ENCODE measurements at places on chromosomes 2 and 18.
A peak's percentile ranks its signal among the peaks of the same experiment; 100 is the strongest.

- no peak for DNase-seq
Measured at GRCh38 chr2:3627500-3628100, 30.4 kb upstream of the ALLC start.

- DNase-seq, result no peak
Measured at GRCh38 chr2:46134531-46135227, 162.5 kb upstream of the EPAS1 start.

DNA sequence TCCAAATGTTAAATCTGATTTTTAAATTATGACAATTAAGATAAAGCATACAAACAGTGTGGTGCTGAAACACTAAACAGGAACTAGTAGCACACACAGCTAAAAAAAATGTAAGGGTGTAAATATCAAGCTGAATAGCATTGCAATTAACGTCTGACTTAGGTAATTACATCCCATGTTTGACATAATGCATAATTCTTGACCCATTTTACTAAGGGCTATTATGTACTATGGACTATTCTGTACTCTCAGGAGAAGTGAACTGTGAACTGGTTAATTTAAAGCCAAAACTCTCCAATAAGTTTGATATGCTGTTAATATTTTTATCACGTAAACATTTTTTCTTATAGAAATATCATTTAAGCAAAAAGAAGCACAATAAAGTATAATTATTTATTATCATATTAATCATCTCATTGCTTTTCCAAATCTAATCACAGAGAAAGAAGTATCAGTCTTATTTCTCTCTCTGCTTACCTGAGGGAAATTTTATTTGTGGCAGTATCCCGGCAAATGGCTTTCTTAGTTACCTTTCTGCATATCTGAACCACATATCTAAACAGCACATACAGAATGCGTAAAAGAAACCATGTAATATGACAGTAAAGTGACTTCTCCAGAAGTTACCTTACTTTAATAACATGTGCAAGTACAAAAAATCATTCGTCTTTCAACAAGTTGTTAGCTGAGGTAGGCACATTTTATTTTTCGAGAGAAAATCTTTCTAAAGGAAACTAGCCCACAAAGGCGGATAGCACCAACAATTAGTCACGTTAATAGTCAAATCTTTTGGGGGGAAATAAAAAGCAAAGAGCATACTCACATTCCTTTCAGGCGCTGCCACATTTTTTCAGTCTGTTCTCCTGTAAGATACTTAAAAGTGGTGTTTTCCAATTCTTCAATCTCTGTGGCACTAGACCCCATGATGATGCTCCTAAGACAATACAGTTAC, 94.9 kb upstream of the PDE1A start:
- DNase-seq, result no peak

GRCh38 chr2:66539452-66539851, 104.5 kb downstream of the MEIS1 start:
- DNase-seq, result peak; percentile 24

- no peak for DNase-seq
Measured at GRCh38 chr2:232328516-232329460, 49.8 kb upstream of the ALPP start.

GRCh38 chr2:176642074-176642473, 372.8 kb downstream of the MTX2 start:
- DNase-seq, result peak; percentile 87

GRCh38 chr18:62088156-62088555, 98.7 kb downstream of the PIGN start:
- no peak for DNase-seq

DNA sequence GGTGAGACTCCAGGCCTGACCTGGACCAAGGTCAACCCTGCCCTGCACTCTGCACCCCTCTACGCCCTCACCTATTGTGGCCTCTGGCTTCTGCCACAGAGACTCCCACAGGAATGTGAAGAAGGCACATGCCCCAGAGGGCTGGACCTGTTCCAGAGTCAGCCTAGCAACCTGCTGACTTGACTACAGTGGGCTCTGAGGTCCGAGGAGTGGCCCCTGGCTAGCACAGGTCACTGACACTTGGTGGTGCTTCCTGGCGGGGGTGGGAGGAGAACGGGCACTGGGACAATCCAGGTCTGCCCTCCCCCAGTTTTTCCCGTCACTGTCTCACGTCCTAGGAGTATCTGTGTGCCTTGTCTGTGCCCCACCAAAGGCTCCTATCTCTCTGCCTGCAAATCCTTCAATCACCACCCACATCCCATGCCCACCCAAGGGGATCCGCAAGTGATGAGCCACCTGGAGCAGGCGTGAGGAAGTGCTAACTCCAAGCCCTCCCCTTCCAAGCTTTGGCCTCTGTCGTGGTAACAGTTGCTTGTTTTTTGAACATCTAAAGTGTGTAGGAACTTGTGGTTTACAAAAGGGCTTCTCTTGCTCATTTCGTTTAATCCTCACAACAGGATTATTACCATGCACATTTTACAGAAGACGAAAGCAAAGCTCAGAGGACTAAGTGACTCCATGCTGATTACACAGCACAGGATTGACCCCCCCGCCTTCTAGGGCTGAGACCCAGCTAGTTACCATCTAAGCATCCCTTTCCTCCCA, 86.2 kb downstream of the MCFD2 start:
- no peak for DNase-seq
